ENCODE measurements at places on chromosomes 12 and 14. TPM values are rescaled to one million over a fixed set of nuclear protein-coding genes. Genes with fewer than 3 reads are reported as not detected.

Gene KCNMB4
- total RNA-seq, result 1.4 TPM

Gene ADCY4
- total RNA-seq, result 4.4 TPM

Gene FBXW8
- total RNA-seq, result 14.1 TPM

DNA sequence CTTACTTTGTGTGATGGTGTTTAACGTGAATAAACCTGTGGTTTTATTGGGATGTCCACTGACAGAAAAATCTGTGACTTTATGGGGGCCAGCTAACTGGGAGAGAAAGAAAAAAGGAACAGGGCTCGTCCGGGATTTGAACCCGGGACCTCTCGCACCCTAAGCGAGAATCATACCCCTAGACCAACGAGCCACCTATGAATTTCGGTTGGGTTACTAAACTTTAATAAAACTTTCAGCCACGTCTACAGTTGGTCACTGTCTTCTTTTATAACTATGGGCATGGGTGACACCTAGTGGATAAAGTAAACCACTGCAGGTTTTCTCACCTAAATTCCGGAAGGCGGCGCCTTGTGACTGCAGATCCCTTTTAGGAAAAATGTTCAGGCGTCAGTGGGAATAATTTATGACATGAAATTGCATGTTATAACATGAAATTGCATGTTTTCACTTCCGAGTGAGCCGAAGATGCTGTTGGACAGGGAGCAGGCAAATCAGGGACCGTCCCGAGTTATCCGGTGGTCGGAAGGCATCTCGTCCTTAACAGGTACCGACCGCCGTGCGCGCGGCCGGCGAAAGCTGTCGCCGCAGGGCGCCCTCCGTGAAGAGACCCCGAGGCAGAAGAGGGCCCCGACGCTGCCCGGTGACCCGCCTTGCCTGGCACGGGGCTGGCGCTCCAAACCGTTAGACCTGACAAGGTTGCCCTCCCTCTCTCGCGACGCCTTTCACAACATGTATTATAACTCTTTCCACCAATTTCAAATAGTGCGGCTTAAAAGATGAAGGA, 18.2 kb upstream of the RNASE12 start:
- DNase-seq, result peak; percentile 68

DNA sequence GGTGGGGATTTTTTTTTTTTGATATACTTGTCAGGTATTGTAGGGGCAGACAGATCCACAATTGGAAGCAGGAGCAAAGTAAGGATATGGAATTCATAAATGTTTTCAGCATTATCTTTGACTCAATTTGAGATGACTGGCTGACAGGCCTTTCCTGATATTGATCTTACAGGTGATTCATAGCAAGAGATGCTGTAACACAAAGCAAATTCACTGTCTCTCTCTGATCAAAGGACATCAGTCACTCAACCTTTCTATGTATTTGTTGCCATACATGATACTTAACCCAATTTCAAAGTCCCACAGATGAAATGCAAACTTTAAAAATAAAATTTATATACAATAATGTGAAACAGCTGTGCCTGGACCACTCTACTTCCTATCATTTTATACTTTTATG, 1506.9 kb downstream of the AACS start:
- no peak for DNase-seq

GRCh38 chr12:112308652-112309051, 73.6 kb downstream of the HECTD4 start:
- no peak for DNase-seq

DNA sequence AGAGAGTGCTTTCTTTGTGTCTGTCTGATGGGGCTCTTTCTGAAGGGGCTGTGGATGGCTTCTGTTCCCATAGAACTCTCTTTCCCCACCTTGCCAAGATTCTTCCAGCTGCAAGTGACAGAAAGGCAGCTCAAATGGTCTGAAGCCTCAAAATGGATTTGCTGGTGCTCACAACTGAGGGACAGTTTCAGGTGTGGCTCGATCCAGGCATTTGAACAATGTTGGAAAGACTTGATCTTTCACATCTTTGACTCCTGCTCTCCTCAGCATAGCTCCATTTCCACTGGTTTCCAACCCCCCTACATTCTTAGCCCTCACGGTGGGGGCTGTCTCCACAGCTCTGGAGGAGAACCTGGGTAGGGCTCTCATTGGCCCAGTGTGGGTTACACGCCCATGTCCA, 15.9 kb downstream of the RFLNA start:
- no peak for DNase-seq

DNA sequence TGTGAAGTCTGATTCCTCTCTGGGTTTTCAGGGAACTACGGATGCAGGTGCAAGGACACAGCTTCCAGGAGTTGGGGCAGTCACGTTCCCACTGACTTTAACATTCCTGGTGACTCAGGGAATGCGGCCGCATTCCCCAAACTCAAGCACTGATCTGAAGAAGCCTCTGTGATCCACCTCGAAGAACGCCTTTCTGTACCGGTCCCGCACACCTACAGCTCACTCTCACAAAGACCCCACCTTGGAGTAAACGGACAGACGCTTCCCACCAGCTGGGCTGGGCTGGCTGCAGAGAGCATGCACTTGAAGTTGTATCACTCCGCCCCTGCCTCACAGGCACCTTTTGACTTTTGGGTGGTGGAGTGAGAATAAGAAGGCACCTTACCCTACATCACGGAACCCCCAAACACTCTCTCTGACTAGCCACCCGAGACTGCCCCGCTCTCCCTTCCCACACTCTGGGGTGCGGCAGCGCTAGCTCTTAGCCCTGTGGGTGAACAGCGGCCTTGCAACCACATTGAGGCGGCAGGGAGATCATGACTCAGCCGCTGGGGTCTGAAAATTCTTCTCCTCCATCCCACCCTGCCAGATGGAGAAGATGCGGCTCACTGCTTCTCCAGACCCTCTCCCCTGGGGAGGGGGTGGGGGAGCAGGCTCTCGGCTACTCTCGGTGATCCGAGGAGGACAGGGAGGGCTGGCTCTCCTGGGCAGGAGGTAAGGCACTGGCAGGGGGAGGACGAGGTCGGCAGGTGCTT, 23.7 kb upstream of the HDAC7 start:
- DNase-seq, result no peak

DNA sequence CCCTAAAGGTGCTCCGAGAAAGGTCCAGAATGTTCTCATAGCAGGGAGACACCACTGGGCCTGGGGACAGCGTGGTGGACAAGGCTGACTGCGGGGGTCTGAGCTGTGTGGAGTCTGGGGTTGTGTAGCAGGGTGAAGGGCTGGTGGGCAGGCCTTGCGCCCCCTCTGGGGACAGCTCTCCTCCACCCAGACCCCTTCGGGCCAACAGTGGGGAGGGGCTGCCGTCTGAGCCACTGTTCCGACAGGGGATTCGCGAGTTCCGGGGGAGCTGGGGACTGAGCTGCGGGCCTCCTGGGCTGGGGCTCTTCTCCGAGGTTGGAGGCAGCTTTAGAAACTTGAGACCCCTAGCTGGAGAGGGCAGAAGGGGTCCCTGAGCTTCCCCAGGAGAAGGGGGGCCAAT, 32.1 kb downstream of the NCKAP5L start:
- no peak for DNase-seq

DNA sequence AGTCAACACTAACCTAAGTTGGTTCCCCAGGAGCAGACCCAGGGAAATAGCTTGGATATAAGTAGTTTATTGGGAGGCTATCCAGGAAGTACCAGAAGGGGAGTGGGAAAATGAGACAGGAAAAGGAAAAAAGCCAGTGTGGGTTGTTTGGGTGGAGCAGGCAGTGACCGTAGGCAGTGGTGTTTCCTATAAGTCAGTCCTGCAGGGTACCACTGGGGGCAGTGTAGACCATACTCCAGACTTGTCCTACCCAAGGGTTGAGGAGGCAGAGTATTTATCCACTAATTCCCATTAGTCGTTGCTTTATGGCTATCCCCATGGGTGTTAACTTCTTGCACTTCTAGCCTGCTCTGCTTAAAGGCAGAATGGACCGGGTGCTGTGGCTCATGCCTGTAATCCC, 6.4 kb upstream of the CCDC60 start:
- DNase-seq, result no peak

- DNase-seq, result no peak
These were observed 310.5 kb downstream of the ETNK1 start for GRCh38 chr12:22935501-22935900.

DNA sequence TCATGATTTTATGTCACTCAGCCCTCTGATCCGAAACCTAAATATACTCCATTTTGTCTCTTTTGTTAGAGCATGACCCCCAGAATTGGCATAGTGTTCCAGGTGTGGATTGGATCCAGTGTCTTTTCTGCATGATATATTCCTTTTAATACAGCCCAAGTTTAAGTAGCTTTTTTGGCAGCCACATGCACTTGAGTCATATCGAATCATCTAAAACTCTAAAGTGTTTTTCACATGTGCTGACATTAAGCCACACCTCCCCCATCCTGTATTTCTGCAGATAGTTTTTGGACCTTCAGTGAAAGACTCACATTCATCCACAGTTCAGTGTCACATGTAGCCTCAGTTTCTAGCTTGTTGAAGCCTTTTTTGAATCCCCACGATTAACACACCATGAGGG, 30.6 kb downstream of the BORCS5 start:
- DNase-seq, result no peak

- DNase-seq, result no peak
These were observed 770.4 kb upstream of the ALG10B start for GRCh38 chr12:37546206-37546605.

- DNase-seq, result no peak
These were observed 105.7 kb downstream of the CRADD start for GRCh38 chr12:93782853-93783252.

- no peak for DNase-seq
These were observed 36.2 kb downstream of the SYNE3 start for GRCh38 chr14:95480109-95480886.

DNA sequence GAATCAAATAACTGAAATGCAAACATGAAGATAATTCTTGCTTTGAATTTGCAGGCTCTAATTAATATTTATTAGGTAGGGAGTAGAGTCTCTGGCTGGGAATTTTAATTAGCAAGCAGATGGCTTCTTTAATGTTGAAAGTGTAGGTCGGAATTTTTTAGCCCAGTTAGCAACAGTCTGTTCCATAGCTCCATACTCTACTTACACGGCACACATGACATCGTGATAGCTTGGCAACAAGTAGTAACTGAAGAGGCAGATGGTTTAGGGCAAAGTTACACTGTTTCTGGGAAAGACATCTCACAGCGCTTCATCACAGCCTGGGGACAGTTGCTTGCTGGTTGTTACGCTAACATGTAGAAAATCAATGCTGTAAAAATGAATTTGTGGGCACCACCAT, 710.7 kb downstream of the GALC start:
- DNase-seq, result no peak

- DNase-seq, result no peak
These were observed 29.3 kb upstream of the EMP1 start for GRCh38 chr12:13167226-13167625.
